Astrocyte (in vitro differentiated cells and primary cell): ENCODE measurements at places on chromosomes 7 and 10. TPM values are rescaled to one million over a fixed set of nuclear protein-coding genes. Genes with fewer than 3 reads are reported as not detected.

The AP5Z1 gene
- total RNA-seq, result 70.7 and 75.6 TPM in 2 replicates

The TDRD1 gene
- total RNA-seq, result not detected in 2 replicates

The CUBN gene
- total RNA-seq, result 2.7 and 3.5 TPM in 2 replicates

The METTL2B gene
- total RNA-seq, result 30.8 and 34.5 TPM in 2 replicates

The TMEM26 gene
- 0.18 and 0.31 TPM in 2 replicates for total RNA-seq

The SLC18A3 gene
- total RNA-seq, result 1.0 and 4.6 TPM in 2 replicates

The WNT2 gene
- 0.07 and 0.24 TPM in 2 replicates for total RNA-seq

The GOLGA7B gene
- 0.16 TPM in 1 of 2 replicates, not detected in the other for total RNA-seq

The TBX20 gene
- total RNA-seq, result 1.1 and 1.3 TPM in 2 replicates

- no peaks in the 10 kb centered on the region for H3K4me1 ChIP-seq
- H3K4me3 ChIP-seq, result no peak overlapping the region
- H3K27ac ChIP-seq, result no peak overlapping the region
- H3K36me3 ChIP-seq, result peaks cover 3% of the 10 kb centered on the region
Observed at GRCh38 chr10:30046476-30046875, 12.9 kb downstream of the JCAD start.

DNA sequence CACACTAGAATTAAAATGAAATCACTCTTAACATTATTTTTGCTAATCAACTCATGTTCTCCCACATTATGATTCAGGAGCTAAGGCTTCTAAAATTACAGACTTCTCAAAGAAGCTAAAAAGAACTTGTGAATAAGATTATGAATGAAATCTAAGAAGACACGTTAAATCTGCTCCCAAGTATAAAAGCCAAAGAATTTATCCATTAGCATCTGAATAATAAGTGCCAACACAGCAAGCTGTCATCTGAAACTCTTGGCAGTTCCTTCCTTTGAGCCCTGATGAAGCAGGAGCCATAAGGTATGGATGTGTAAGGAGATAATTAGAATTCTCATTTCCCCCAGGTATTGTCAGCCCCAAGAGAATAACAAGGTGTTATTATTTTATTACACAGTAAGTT is 50.3 kb downstream of the TPK1 start:
- no peak overlapping the region for H3K27ac ChIP-seq
- H3K4me3 ChIP-seq, result no peak overlapping the region
- DNase-seq, result no peak
- H3K36me3 ChIP-seq, result no peaks in the 10 kb centered on the region
- H3K27me3 ChIP-seq, result no peaks in the 10 kb centered on the region

- no peaks in the 10 kb centered on the region for H3K4me1 ChIP-seq
- no peaks in the 10 kb centered on the region for H3K36me3 ChIP-seq
- no peak overlapping the region for H3K4me3 ChIP-seq
- no peaks in the 10 kb centered on the region for H3K27me3 ChIP-seq
- DNase-seq, result no peak
- no peak overlapping the region for H3K27ac ChIP-seq
Observed at GRCh38 chr7:25646726-25647413, 418.6 kb upstream of the NPVF start.

- no peak overlapping the region for H3K27ac ChIP-seq
- no peak overlapping the region for H3K4me3 ChIP-seq
- H3K27me3 ChIP-seq, result no peaks in the 10 kb centered on the region
- no peaks in the 10 kb centered on the region for H3K4me1 ChIP-seq
- DNase-seq, result peak; percentile 10
Observed at GRCh38 chr10:80046629-80047441, 31.6 kb upstream of the TMEM254 start.

GRCh38 chr10:117980216-117980615 is 66.5 kb downstream of the RAB11FIP2 start:
- no peaks in the 10 kb centered on the region for H3K36me3 ChIP-seq
- H3K4me1 ChIP-seq, result peaks cover 10% of the 10 kb centered on the region
- H3K4me3 ChIP-seq, result no peak overlapping the region

DNA sequence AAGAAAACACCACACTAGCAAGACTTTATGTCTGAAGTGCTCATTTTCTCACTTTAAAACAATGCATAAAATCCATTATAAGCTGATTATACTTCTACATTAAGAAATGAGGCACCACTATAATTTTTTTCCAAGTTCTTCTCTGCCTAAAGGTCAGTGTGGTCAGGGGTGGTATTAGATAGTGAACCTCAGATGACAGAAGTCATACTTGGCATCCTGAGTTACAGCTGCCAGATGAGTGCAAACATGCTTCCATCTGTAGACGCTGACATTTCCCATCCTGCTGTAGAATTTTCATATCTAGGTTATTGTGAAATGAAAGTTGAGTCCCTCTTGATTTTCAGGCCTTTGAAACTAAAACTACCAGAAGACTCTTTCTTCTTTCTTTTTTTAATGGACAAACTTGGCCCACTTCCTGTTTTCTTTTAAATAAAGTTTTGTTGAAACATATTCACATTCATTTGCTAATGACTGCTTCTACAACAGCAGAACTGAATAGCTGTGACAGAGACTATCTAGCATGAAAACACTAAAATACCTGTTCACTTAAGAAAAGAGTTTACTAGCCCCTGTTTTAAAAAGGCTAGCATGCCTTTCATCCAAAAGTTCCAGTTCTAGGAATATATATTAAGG is 900.8 kb downstream of the XPNPEP1 start:
- H3K27me3 ChIP-seq, result no peaks in the 10 kb centered on the region
- no peak overlapping the region for H3K4me3 ChIP-seq
- H3K36me3 ChIP-seq, result no peaks in the 10 kb centered on the region
- no peak for DNase-seq
- no peak overlapping the region for H3K27ac ChIP-seq

DNA sequence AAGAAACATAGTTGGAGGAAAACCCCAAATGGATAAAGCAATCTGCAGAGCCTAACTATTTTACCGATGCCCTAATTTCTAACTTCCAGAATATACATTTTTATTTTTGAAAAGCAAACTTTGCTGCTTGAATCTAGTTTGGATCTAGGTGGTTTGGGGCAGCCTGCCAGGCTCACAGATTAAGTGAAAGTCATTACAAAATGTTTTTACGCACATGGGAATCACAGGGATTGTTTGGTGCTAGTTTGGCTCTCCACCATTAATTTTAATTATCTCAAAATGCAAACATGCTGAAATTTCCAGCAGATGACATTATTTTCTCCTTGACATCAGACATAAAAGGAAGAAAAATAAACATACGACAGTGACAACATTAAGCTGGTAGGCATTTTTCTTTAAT is 166.7 kb upstream of the INHBA start:
- H3K27me3 ChIP-seq, result no peaks in the 10 kb centered on the region
- no peaks in the 10 kb centered on the region for H3K36me3 ChIP-seq
- DNase-seq, result peak; percentile 59
- H3K4me1 ChIP-seq, result peaks cover 12% of the 10 kb centered on the region

GRCh38 chr7:28621369-28621841 is 209.1 kb downstream of the CREB5 start:
- peaks cover 3% of the 10 kb centered on the region for H3K4me1 ChIP-seq
- H3K27ac ChIP-seq, result no peak overlapping the region
- no peaks in the 10 kb centered on the region for H3K36me3 ChIP-seq

GRCh38 chr10:95289921-95290421 is 832 bp downstream of the PDLIM1 start:
- no peaks in the 10 kb centered on the region for H3K27me3 ChIP-seq
- peaks cover 17% of the 10 kb centered on the region for H3K4me1 ChIP-seq
- no peak for DNase-seq

DNA sequence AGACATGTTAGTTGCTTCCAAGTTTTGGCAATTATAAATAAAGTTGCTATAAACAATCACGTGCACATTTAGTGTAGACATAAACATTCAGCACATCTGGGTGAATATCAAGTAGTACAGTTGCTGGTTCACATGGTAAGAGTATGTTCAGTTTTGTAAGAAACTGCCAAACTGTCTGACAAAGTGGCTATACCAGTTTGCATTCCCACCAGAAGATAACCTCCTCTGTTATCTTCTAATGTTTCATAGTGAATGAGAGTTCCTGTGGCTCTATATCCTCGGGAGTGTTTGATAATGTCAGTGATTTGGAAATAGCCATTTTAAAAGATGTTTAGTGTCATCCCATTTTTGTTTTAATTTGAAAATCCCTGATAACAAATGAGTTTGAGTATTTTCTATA is 259.6 kb upstream of the PLXDC2 start:
- no peaks in the 10 kb centered on the region for H3K27me3 ChIP-seq
- H3K36me3 ChIP-seq, result no peaks in the 10 kb centered on the region
- H3K27ac ChIP-seq, result no peak overlapping the region
- H3K4me3 ChIP-seq, result no peak overlapping the region
- DNase-seq, result no peak
- H3K4me1 ChIP-seq, result no peaks in the 10 kb centered on the region

DNA sequence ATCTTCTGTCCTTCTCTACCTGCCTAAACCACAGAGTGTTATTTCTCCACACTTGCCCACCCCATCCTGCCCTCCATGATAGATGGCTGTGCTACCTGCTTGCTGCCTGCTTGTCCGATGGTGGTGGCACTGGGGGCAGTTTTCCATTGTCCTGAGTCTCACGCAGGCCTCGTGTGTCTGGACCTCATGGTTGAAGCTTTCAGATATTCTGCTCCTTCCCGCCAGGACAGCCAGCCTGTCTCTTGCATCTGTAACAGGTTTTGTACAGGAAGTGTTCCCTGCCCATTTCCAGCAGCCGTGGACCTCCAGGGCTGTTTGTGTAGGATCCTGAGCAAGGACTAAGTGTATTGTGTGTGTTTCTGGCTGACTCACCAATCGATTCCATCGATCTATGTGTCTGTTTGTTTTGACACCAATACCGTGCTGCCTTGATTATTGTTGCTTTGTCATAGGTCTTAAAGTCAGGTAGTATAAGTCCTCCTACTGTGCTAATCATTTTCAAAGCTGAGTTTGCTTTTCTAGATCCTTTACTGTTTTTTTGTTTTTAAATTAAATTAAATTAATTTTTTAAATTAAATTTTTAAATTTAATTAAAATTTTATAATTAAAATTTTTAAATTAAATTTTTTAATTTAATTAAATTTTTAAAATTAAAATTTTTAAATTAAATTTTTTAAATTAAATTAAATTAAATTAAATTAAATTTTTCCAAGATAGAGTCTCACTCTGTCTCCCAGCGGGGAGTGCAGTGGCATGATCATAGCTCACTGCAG is 8.5 kb downstream of the IL15RA start:
- H3K36me3 ChIP-seq, result no peaks in the 10 kb centered on the region
- no peak for DNase-seq
- no peaks in the 10 kb centered on the region for H3K27me3 ChIP-seq
- H3K27ac ChIP-seq, result no peak overlapping the region

DNA sequence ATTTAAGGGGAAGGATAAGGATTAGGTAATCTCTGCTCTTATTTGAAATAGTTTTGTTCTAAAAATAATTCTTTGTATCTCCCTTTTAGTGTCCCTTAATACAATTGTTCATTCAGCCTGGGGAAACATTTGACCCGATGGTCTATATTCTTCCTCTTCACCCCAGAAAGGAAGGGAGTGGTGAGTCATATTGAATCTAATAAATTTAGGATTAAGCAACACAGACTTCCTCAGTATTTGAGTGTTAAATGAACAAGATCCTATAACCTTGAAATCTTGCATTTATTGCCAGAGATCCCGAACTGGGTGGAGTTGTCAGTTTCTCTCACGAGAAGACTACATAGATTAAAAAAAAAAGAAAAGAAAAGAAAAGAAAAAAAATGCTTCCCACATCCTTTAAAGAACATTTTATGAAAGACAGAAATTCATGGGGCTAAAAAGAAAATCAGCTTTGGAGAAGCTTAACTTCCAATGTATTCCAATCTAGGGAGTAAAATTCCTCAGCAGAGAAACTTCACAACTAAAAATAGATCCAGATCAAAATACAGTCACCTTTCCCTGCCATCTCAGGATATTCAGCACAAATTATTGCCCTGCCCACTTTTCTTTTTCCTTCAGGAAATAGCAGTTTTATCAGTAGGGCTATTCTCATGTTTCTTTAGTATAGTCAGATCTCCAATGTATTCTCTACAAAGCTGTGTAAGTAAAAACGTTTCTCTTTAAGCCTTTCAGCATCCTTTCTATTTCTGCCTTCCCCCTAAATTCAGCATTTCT is 82.2 kb downstream of the SEMA3D start:
- H3K4me1 ChIP-seq, result peaks cover 32% of the 10 kb centered on the region
- DNase-seq, result no peak
- no peak overlapping the region for H3K27ac ChIP-seq
- no peaks in the 10 kb centered on the region for H3K27me3 ChIP-seq
- H3K4me3 ChIP-seq, result no peak overlapping the region
